ENCODE measurements at places on chromosomes 16 and 17.

DNA sequence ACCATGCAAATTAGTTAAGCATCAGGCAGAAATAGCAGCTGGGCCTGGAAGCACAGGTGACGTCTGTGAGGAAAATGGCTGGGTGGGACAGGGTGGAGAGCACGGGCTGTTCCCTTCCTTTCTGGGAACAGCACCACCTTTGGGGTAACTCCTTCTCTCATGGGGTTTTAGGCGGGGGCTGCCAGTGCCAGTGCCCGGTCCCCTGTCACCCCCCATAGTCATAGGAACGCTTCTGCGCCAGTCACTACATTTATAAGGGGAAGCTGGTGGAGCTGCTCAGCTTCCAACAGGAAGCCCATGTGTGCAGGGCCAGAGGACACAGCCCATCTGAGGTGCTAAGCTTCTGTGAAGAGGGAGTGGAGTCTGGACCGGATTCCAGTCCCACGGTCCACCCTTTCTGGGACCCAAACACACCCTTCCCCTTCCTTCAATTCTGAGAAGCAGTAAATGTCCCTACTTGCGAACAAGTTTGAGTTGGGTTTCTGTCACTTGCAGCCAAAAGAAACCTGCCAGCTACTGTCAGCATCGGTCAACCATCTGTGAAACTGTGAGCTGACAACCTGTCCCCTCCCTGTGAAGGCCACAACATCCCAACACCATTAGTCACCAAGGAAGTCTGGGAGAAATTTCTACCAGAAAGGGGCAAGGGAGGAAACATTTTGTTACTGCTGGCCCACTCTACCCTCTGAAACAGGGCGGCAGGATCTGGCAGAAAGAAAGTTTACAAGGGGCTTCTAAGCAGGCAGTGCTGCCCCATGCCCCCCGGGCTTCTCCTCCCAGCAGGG, 86.0 kb upstream of the AMZ2 start:
- DNase-seq, result no peak

GRCh38 chr16:69365901-69366300, 14.3 kb upstream of the TMED6 start:
- DNase-seq, result no peak

DNA sequence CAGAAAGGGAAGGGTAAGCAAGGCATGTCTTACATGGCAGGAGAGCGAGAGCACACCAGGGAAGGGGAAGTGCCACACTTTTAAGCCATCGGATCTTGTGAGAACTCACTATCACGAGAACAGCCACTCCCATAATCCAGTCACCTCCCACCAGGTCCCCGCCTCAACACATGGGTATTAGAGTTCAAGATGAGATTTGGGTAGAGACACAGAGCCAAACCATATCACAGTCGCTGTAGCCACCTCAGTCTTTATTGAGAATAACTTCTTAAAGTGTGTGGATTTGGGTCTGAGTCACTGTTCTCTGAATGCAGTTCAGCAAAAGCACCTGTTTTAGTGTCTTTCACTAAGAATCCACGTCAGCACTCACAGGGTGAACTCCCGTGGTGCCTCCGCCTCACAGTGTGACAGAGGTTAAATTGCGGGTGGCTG, 195.2 kb upstream of the CHMP6 start:
- DNase-seq, result no peak

DNA sequence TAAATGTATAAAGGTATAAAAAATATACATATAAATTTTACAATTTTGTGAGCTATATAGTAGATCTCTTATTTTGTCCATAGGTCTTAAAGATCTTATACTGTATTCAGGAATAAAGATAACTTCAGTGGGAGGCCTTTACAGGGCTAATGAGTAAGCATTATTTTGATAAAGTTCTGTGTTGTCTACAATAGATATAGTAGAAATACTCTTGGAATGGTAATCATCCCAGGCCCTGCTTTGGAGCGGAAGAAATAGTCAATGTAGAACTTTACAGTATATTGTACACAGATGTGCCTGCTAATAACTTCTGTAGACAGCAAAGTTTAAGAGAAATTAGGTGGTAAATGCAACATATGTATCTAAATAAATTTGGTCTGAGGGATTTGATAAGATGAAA, 42.6 kb downstream of the TENT4B start:
- no peak for DNase-seq

GRCh38 chr17:9672266-9672665, 26.9 kb downstream of the USP43 start:
- no peak for DNase-seq

GRCh38 chr16:15947983-15948509, 1.4 kb upstream of the ABCC1 start:
- DNase-seq, result no peak

DNA sequence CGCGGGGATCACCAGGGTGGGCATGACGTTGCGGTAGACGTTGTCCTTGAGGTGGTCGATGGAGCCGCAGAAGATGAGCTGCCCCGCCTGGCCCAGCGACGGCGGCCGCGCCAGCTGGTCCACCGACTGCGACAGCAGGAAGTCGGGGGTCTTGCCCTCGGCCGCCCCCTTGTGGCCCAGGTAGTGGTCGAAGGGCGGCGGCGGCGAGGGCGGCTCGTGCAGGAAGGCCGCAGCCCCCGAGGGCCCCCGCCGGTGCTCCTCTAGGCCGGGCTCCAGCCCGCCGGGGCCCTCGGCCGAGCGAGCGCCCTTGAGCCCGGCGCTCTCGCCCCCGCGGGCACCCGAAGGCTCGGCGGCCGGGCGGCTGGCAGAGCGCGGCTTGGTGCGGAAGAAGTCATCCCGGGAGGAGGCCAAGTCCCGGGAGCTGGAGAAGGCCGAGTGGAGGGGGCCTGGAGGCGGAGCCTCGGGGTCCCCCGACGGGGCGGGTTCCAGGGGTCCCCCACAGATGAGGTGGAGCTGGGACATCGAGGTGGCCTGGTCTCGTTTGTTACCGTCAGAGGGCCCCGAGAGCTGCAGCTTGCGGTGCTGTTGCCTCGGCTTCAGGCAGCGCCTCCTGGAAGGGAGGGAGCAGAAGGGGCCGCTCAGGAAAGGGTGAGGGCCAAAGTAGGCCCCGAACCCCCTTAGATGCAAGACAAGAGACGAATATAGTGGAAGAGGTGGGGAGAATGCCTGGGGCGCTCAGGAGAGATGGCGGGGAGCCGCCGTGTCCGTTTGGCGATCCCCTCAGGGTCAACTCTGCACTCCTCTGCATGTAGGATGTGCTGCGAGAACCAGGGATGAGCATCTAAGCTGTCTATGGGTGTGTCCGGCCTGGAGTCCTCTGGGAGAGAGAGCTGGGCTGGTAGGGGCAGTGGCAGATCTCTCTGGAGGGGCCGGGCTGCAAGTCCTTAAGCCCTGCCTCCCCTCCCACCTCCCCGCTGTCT, 8.8 kb downstream of the FAM171A2 start:
- no peak for DNase-seq

- no peak for DNase-seq
These were observed 56.1 kb downstream of the IGF2BP1 start for GRCh38 chr17:49053171-49053829.

DNA sequence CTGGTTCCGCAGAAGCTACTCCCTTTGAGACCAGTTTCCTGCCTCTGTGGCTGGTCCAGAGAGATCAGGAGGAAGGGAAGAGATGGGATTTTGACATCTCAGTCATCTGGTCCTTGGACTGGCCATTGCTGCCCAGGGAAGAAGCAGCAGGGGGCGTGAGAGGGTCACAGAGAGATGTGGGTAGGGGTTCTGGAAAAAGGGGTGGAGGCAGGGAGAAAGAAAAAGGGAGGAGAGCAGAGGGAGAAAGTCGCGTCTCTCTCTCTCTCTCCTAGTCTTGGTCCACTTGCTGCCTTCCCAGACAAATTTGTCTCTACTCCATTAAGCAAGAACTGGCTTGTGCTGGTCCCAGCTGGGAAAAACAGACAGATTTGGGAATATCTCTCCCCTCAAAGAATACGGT, 4.4 kb downstream of the SHBG start:
- DNase-seq, result peak; percentile 59

DNA sequence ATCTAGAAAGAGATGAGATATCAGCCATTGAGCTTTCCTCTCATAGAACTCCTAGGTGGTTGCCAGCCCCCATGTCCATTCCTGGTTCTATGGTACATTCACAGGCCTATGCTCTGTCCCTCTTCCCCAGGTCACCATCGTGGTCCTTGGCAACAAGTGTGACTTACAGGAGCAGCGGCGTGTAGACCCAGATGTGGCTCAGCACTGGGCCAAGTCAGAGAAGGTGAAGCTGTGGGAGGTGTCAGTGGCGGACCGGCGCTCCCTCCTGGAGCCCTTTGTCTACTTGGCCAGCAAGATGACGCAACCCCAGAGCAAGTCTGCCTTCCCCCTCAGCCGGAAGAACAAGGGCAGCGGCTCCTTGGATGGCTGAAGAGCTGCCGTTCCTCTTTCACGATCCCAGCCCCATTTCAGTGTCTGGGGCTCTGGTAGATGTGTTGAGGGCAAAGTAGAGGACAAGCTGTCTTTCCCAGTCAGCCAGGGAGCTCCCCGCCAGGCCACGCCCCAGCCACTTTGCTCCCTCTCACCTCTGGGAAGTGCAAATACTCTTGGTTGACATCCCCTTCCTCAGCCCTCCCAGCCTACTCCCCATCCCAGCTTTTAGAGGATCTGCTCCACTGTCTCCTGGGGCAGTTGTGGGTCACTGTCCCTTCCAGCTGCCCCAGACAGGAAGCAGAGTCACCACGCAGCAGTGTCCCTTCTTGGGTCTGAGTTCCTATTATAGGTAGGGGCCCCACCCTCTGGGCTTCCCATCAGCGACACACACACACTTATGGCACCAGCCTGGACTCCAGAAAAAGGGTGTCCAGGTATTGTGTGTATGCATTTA, 3.8 kb downstream of the NKIRAS2 start:
- DNase-seq, result no peak

DNA sequence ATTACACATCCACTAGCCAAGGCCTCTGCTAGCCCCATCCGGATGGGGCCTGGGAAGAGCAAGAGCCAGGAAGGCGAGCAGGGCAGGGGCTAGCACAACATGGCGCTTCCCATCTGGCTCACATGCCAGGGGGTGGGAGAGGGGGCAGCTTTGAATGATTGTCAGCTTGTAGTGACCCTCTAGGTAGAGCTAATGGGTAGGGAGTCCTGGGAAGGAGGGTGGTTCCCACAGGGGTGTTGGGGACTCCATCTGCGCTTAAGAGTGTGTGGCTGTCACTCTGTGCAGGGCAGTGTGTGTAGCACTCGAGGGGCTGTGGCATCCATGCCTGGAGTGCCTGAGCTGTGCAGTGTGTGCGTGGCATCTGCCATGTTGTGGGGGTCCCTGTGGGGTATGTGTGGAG, 24.5 kb downstream of the ARHGAP23 start:
- no peak for DNase-seq

DNA sequence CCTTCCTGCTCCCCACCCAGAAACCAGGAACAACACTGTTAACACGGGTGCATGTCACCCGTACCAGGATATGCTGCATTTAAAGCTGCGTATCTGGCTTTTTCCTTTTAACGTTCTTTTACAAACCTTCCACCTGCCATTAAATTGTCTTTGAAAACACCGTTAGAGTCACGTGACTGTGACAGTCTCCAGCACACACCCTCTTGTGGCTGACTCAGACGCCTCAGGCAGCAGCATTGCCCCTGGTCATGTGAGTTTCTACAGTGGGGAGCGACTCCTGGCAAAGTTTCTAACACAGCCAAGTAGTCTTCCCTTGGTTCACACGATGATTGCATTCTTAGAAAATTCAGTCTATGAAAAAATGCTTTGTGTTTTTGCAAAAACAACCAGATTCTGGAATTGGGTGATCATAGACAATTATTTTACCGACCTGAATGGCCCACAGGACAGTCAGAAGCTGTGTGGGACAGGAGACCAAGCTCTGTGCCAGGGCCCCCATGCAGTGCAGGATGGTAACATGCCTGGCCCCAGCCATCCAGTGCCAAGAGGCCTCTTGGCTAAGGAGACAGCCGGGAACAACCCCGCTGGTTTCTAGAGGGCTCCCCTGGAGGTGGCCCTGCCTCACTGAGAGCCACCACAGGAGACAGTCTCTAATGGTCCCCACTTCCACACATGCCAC, 199.1 kb downstream of the KATNIP start:
- DNase-seq, result peak; percentile 28

- no peak for DNase-seq
These were observed 49.8 kb upstream of the METRNL start for GRCh38 chr17:83029571-83029970.

DNA sequence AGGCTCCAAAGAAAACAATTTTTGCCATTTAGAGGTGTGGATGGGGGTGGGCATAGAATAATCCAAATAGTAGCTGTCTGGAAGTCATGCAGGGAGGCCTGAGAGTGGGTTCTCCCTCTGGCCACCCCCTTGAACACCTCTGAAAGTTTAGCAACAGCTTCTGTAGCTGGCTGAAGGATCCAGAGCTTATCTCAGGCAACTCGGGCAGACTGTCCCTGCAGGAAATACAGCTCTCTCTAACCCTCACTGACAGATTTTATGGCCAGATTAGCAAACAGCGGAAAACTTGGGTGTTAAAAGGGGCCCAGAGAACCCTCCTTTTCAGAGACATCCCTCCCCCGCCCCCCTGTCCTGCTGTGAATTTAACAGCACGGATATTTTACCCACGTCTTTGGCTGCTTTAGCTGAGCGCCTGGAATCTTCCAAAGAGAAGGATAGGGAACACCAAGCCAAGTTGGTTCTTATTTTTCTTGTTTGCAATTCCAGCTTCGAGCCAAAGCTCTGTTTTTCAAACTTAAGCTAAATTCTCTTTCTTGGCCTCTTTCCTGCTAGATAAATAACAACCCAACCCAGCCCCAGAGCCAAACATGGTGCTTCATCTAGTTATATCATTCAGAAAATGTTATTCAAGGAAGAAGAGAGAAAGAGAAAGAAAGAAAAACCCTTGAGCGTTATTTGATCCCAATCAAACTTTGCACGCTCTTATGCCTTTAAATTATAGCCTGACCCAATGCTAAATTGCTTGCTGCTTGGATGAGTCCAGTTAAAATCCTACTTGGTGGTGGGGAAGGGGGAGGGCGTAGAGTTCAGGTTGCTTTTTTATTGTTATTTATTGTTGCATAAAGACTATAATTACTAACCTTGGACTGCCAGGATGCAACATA, 2.3 kb upstream of the HOXB2 start:
- DNase-seq, result peak; percentile 34

GRCh38 chr16:3999479-4000325, 116.5 kb downstream of the ADCY9 start:
- peak; percentile 89 for DNase-seq

DNA sequence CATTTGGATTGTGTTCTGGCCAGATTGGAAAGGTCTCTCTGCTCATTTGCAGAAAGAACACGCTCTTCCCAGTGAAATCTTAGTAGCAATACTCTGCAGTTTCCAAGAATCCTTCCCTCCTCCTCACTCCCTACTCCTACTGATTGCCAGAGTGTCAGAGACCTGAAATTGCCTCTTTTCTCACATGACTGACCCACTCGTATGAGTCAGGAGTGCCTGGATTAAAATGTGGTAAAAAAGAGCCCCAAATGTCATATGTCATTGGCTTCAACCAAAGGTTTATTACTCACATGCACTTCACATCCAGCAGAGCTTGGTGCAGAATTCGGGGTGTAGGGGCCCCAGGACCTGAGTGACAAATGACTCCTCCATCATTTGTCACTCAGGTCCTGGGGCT, 39.7 kb upstream of the IRX3 start:
- no peak for DNase-seq

GRCh38 chr17:37493249-37494027, 3.7 kb downstream of the DUSP14 start:
- no peak for DNase-seq

Data from HAP-1 (cell line).